Stimulated activated CD8-positive, alpha-beta memory T cell treated with anti-CD3 and anti-CD28 coated beads, Interleukin-4, amount 100 ng/mL, for 4 hours (primary cell): ENCODE measurements at places on chromosomes 11 and 22.

DNA sequence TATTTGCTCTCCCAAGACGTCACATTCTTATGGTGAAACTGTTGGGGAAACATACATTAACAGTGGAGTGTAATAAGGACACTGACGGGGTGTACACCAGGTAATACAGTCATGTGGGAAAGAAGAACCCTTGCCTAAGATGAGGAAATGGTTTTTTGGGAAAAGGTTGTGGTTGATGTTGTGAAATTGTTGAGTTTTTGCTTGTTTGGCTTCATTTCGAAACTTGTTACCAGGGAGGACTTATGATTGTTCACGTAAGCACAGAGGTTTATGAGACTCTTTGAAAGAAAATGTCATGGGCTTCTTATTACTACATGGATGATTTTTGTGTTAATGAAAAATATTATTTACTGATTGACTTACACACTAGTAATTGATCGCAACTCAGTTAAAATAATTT, 16.8 kb downstream of the ANO3 start:
- no peak for DNase-seq

DNA sequence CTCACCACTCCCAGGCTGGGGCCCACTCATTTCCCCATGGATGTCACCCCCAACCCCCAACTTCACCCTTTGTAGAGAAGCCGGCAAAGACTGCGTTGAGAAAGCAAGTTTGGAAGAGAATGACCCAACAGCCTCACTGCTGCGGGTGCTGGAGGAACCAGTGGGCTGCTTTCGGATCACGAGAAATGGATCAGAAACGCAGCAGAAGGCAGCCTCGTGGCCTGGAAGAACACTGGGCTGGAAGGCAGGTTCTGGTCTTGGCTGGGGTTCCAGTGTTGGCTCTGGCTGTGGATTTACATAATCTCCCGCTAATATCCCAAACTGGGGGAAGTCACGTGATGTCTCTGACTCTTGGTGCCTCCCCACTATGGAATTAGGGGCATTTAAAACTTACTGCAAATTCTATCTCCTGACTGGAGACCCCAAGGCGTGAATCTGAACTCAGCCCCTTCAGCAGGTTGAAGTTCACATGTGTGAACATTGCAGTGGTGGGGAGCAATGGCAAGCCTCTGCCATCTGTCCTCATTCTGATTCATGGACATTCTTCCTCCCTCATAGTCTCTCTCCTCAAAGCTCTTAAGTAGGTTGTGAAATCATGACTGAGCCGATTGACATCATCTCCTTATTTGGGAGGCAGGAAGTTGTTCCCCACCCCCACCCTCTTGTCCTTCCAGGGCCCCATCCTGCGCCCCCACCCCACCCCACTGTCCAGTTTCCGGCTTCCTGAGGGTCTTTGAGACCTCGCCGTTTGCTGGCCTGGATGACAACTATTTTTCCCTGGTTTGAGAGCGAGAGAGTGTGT, 37.0 kb upstream of the TIMP3 start:
- no peak for DNase-seq

GRCh38 chr22:38754751-38755154, 1.0 kb downstream of the SUN2 start:
- no peak for DNase-seq

DNA sequence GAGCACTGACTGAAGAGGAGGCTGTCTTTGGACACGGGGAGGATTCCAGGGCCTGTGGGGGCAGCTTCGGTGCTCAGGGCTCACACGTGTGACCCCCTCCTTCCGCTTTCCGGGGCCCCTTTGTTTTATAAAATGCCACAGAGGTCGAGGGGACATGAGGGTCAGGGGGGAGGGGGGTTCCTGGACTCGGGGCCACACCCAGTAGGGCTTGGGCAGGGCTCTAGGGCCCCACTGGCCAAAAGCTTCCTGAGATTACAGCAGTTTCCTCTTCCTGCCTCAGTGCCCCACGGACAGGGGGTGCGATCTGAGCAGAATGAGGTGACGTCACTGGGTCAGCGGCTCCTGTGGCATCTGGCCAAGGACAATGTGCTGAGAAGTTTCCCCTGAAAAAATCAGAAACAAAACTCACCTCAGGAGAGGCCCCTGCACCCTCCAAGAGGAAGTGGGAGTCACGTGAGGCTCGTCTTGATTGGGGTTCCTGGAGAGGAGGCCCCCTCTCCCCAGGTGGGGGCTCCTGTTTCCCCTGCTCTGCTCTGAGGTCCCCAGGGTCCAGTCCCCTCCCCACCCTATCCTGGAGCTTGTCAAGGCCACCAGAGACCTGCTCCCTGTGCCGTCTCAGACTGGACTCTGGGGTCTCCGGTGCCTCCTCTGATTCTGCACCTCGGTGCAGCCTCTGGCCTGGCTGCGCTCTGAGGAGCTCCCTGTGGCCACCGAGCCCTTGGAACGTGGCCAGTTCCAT, 6.4 kb upstream of the IFITM3 start:
- DNase-seq: no peak

DNA sequence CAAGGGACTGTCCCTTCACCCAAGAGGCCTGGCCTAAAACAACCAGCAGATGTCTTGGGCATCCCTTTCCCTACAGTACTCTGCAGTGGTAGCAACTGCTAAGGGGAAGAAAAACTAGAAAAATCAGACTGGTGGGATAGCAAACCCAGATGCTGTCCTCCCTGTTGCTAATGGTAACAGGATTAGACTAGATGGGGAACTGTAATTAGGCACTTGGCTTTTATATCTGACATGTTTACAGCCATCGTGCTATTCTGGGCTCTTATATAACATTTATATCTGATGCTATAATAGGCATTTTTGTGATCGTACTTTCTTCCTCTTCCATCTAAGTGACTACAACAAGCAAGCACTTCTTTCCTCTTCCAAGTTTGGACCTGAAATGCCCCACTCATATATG, 316.7 kb downstream of the DLG2 start:
- no peak for DNase-seq

- DNase-seq: no peak
Measured at GRCh38 chr11:41714101-41714500, 254.6 kb upstream of the LRRC4C start.

- no peak for DNase-seq
Measured at GRCh38 chr11:59573216-59573615, 42.4 kb downstream of the OSBP start.

- DNase-seq: no peak
Measured at GRCh38 chr11:5666402-5666793, 18.5 kb downstream of the TRIM5 start.

DNA sequence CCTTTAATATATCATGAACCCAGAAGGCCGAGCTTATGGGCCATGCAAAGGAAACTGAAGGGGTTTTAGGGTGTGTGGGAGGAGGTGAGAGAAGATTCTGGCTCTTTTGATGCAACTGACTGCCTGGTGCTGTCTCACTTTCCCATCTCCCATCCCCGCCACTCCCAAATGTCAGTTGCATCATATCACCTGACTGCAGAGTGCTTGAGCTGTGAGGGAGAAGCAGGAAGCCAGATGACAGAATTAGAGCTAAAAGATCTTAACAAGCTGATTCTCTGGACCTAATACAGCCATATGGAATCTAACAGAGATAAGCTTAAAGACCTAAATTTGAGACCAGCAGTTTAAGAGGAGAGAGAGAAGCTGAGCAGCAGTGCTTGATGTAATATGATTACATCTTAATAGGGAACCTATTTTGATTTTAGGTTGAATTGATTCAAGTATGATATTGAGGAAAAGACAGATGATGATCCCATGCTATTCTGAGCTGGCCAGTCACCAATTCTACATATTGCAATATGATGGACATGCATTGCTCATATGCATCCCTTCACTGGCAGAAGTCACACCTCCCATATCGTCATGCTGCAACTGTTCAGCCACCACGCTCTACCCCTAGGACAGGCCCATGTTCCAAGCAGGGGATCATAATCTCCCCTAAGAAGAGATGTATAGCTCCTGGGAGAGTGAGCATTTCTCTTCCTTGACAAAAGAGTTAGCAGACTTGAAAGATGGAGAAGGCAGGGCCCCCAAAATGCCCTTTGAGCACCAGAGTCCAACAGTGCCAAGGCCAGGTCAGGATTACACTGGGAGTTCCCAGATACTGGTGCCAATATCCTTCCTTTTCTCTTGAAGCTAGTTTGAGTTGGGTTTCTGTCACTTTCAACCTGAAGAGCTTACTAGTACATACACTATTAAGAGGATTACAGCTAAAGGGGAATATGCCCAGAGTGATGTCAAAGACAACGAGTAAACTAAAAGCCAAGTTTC, 44.9 kb downstream of the PLEKHA7 start:
- DNase-seq: no peak

DNA sequence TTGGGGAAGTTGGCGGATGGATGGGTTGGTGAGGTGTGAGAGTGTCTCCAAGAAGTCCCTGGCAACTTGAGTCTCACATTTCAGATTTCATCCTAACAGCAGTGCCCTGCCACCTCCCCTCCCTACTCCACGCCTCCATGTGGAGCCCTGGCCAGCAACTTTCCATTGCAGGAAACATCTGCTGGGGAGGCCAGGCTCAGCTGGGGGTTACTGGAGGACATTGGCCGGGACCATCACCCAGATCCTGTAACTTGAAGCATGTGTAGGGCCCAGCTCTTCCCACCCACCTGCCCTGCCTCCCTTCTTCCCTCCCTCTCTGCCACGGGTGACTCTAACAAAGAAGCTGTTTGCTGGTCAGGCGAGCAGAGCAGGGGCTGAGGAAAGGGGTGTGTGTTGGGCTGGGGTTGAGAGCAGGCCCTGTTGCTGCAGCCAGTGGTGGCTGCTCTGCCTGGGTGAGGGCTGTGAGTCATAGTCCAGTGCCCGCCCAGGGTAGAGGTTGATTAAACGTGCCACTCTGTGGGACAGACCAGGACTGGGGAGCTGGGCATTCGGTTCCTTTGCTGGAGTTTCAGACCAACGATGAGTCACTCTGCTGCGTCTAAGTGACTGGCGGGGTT, 64.0 kb downstream of the SCN3B start:
- DNase-seq: no peak

DNA sequence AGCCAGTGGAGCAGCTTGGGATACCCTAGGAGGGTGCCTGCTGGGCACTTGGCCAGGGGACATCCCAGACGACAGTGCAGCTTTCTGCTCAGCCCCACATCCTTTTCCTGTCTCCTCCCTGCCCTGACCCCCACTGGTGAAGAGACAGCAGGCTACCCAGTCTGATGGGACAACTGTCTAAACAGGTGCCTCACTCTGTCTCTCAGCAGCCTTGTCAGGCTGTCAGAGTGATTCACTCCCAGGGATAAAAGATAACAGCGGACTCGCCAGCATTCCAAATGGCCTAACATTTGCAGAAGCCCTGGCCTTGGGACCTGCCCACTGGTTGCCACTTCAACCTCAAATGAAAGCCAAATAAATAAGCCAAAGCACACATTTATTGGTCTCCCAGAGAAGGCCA, 318.6 kb upstream of the PLET1 start:
- DNase-seq: no peak

GRCh38 chr11:64643920-64644646, 53.1 kb downstream of the SLC22A12 start:
- no peak for DNase-seq

- no peak for DNase-seq
Measured at GRCh38 chr11:95338430-95338991, 107.5 kb upstream of the SESN3 start.

DNA sequence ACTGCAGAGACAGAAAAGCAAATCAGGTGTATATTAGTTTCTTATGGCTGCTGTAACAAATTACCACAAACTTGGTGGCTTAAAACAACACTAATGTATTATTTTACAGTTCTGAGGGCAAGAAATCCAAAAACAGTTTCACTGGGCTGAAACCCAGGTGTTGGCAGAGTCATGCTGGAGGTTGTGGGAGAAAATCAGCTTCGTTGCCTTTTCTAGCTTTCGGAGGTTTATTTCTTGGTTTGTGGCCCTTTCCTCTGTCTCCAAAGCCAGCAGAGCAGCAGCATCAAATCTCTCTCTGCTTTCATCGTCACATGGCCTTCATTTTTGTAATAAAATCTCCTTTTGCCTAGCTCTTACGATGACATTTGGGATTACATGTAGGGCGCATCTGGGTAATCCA, 33.0 kb upstream of the OR6M1 start:
- no peak for DNase-seq

- no peak for DNase-seq
Measured at GRCh38 chr22:28779833-28780232, 7.3 kb downstream of the CCDC117 start.

GRCh38 chr11:55707029-55707428, 45.0 kb downstream of the OR4C6 start:
- no peak for DNase-seq

DNA sequence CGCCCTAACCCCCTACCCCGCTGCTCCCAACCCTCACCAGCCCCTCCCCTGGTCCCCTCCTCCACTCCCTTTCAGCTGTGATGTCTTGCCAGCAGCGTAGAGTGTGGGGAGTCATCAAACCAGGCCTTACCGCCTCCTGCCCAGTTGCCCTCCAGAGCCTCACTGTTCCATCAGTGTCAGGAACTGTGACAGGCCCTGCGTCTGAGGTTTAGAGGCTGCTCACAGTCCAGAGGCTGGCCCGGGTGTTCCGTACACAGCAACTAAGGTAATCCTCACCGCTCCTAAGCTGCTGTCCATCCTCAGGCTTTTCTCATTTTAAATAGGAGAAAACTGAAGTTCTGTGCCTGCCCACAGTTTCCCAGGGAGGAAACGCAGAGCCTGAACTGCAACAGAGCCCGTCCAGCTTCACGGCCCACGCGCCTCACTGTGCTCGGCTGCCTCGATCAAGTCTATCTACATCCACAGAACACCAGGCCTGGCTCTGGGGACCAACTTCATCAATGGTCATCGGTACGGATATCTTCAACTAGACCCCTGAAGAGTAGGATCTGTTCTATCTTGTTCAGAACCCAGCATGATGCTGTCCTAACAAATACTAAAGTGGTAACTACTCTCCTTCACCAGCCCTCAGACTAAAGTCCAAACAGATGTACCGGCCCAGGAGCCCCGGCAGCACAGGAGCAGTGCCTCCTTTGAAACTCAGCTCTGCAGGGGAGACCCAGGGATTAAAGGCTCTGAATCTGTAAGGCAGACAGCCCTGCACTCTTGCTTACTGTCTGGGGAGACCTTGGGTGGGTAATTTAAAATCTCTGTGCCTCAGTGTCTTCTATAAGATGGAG, 10.3 kb downstream of the VPS37C start:
- DNase-seq: no peak

GRCh38 chr11:16052750-16053149, 303.6 kb downstream of the SOX6 start:
- DNase-seq: no peak

DNA sequence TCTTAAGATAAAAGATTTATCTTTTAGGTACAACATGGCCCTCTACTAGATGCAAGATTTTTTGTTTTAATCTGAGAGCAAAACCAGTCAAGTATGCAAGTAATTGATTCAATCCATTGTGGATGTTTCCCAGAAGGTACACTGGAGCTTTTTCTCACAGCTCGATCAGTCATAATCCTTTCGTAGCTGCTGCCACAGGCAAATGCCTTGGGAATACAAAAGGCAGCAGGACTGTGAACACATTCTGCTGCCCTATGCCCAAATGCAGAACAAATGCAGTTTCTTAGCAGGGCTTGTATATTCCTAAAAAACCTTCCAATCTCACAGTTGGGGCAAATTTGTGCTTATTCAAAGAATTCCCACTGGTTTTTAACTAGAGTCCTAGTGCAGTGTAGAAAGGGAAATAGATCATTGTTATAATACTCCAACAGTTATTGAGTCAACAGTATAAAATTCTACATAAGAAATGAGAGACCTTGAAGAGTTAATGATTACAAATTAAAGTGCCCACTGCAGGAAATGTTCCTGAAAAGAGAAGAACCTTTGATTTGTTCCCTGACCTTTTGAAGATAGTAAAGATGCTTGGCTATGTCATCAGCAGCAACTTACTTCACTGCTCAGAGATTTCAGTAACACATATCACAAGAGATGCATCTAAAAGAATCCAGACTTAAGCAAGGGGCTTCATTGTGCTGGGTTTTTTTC, 14.1 kb downstream of the LPXN start:
- DNase-seq: no peak

GRCh38 chr11:120562806-120563425, 51.4 kb downstream of the GRIK4 start:
- DNase-seq: no peak
